ENCODE measurements at places on chromosomes 7 and 10.

DNA sequence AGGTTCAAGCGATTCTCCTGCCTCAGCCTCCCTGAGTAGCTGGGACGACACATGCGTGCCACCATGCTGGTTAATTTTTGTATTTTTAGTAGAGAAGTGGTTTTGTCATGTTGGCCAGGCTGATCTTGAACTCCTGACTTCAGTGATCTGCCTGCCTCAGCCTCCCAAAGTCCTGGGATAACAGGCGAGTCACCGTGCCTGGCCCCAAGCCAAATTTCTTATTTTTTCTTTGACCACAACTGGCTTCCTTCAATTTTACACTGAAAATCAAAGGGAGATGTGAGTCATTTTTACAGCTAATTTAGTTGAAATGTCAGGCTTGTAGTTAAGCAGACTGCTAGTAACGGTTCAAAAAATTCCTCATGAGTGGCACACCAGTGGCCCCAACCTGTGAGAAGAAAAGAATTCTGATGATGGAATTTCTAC lies 7.8 kb downstream of the RNF216 start:
- no peak for DNase-seq

DNA sequence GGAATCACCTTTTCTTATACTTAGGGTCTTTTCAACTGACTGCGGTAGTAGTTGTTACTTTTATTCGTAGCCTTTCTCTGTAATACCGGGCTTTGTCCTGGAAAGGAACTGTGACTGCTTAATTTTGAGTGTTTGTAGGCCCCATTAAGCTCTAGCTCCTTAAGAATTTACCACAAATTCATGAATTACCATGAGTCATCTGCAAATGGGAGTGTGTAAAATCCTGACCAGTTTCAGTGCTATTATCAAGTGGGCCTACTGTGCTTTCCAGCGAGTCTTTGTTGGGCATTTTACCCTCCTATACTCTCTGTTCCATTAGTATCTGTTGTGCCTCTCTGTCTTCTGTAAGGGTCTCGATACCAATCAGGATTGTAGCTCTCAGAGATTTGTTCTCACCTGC lies 49.7 kb downstream of the ZMYND11 start:
- no peak for DNase-seq

DNA sequence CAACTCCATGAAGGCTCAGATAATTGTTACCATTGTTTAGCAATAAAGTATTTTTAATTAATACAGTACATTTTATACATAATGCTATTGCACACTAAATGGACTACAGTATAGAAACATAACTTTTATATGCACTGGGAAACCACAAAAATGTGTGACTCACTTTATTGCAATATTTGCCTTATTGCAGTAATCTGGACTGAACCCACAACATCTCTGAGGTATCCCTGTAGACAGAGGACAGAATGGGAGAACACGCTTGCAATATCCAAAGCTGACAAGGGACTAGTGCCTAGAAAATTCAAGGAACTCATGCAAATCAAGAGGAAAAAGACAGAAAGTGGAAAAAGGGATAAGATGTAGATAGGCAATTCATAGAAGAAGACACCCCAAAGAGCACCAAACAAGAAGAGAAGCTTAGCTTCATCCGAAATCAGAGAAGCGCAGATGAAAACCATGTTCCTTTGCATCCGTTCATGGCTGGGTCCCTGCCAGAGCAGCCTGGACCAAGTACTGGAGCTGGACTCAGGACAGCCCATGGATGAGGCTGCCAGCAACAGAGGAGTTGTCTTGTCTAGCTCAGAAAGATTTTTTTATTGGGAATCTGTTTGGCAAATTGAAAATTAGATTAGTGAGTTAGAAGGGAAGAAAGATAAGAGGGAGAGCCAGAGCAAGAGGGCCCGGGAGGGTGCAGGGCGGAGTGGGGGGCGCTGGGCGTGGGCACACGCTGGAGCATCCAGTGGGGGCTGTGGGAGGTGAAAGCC lies 16.0 kb upstream of the GALNTL5 start:
- DNase-seq, result no peak

DNA sequence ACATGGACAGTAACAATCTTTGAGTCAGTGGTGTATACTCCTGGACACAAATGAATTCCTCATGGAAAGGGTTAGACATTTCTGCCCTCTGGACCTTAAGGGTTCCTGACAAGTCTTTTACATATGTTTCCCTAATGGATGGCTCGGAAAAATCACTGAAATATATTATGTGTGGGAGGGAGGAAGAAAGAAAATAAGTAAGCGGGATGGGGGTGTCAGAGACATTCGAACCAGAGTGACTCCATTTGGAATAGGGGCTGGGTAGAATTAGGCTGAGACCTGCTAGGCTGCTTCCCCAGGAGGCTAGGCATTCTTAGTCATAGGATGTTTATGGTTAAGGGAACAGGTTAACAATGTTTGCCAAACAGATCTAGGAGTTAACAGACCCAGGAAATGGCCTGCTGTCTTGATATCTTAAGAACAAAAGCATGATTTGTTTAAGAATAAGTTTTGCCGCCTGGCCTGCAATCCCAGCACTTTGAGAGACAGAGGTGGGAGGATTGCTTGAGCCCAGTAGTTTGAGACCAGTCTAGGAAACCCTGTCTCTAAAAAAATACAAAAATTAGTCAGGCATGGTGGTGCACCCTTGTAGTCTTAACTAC lies 1241.7 kb downstream of the TYW1 start:
- DNase-seq, result no peak

GRCh38 chr10:124566222-124566888 lies 104.7 kb downstream of the LHPP start:
- no peak for DNase-seq

DNA sequence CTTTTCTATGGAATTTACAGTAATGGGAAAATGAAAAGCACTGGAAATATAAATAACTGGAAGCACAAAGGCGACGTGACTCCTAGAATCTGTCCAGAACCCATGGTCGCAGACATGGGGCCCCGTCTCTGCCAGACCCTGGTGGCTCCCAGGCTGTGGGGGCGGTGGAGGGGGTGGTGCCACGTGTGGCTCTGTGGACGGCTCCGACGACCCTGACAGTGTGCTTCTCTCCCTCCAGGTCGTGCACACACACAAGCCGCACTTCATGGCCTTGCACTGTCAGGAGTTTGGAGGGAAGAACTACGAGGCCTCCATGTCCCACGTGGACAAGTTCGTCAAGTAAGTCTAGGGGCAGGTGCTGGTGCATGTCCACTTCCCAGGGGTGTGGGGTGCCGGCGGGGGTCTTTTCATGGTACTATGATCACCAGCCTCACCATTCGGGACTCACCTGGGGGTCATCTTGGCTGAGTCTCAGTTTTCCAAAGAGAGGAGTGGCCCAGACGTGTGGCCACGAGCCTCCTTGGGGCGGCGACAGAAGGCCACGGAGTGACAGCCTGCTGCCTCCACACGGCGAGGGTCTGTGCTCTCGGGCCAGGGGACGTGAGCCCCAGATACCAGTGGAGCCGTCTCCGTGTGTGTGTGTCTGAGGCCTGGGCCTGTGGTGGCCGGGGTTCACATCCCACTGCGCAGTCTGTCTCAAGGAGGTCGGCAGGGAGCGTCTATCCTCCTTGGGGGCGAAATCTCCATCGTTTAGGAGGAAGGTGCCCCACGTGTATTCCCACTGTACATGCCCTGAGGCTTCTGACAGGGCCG lies 108.2 kb downstream of the INPP5A start:
- DNase-seq, result no peak

DNA sequence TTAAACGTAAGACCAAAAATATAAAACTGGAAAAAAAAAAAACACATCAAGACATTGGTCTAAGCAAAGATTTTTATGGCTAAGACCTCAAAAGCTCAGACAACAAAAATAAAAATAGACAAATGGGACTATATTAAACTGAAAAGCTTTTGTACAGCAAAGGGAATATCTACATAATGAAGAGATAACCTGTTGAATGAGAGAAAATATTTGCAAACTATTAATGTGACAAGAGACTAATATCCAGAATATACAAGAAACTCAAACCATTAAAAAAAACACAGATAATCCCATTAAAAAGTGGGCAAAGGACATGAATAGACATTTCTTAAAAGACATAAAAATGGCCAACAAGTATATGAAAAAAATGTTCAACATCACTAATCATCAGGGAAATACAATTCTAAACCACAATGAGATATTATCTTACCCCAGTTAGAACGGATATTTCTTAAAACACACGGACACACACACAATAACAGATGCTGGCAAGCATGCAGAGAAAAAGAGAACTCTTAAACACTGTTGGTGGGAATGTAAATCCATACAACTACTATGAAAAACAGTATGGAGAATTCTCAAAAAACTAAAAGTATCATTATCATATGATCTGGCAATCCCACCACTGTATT lies 28.8 kb downstream of the CNOT4 start:
- no peak for DNase-seq
